ENCODE measurements at places on chromosomes 6 and 20.

DNA sequence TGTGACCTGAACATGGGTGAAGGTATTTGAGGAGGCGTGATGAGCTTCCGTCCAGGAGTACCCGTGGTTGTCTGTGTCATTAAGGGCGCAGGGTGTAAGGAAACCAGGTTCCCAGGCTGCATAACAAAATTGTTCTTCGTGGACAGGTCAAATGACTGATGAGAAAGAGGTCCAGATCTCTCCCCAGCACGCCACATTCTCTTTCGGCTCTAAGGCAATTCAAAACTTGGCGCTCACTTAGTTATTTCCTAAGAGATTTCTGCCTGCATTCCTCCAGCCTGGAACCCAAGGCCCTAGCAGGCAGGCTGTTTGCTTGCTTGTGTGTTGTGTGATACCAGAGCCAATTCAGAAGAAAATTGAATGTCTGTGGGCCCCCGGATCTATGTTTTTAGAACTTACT lies 139.9 kb downstream of the AGPAT4 start:
- DNase-seq, result no peak

DNA sequence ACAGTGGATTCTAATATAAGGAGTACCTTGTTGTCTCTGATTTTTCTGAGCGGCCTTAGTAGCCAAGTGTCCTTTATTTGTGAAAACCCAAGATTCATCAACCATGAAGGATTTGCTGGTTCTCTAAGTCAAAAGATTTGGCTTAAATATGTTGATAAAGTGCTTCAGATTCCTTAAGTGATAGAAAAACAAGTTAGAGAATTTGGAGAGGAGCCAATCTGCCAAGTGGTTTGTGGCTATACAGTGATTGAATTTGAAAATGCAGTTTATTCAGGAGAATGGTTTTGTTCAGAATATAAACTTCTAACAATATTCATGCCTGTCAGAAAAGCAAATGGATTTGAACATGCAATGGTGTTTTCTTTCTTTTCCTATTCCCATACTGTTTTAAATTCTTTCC lies 54.8 kb downstream of the CAP2 start:
- no peak for DNase-seq

- DNase-seq, result no peak
Observed at GRCh38 chr6:25017932-25018567, 82.3 kb upstream of the RIPOR2 start.

- no peak for DNase-seq
Observed at GRCh38 chr6:149446791-149447376, 37.9 kb downstream of the ZC3H12D start.

DNA sequence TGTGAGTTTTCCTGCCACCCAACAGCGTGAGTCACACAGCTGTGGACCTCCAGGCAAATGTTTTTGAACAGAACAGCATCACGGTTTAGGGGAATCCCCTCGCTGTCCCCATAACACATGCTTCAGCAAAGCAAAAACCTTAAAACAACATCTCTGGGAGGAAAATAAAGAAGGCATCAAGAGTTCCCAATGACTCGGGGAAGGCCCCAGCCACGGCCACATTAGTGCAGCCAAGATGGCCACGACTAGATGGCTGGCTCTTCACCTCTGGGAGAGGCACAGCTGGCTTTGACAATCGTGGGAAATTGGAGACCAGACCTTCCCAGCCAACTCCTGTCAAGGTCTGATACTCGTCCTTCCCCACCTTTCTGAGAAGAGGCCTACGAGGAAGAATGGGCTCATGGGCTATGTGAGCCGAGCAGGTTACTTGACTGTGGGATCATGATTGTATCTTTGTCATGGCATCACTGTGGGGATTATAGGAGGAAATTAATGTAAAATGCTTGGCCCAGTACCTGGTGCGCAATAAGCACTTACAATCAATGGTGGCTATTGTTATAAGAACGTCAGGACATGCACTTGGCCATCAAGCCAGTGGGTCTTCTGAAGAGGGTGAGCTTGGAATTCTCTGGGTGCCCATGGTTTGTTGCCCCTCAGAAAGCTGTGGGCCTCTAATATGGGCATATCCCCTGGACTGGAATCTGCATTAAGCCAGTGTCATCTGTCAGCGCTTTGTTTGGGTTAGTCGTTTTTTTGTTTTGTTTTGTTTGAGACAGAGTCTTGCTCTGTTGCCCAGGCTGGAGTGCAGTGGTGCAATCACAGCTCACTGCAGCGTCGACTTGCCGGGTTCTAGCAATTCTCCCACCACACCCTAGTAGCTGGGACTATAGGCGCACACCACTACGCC lies 43.6 kb downstream of the FGD2 start:
- DNase-seq, result no peak

DNA sequence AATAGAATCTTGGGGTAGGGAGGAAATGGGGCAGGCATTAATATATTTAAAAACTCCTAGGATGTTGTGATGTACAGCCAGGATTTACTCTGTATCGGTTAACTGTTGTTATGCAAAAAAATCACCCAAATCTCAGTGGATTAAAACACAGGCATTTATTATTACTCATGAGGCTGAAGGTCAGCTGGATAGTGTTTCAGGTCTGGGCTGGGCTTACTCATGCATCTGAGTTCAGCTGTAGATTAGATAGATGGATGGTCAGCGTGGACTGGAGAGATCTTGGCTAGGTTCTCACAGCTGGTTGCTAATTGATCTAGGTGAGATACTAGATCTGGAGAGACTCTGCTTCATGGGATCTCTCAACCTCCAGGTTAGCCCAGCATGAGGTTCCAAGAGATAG lies 131.4 kb downstream of the BTBD3 start:
- no peak for DNase-seq

All from C1 segment of cervical spinal cord (tissue), 14 donors.